Upper lobe of left lung (tissue), 6 donors: ENCODE measurements at places on chromosomes 7 and 10.

DNA sequence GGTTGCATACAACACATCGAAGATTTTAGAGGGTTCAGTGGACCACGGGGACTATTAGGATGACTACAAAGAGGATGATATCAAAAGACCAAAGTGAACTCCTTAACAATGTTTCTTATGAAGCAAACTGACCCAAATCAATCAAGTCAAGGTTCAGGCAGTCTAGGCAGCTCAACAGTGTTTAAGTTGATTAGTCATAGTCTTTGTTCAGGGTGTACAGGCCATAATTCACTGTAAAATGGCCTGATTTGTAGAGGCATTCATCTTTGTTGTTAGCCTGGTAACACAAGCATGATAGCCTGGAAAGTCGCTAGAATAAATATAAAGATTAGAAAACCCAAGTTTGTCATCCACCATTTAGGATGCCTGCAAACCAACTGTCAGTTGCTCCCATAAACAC lies 32.6 kb downstream of the ANTXRL start:
- H3K27ac ChIP-seq, result no peak overlapping the region
- H3K4me1 ChIP-seq, result no peaks in the 10 kb centered on the region
- no peak overlapping the region for H3K4me3 ChIP-seq

DNA sequence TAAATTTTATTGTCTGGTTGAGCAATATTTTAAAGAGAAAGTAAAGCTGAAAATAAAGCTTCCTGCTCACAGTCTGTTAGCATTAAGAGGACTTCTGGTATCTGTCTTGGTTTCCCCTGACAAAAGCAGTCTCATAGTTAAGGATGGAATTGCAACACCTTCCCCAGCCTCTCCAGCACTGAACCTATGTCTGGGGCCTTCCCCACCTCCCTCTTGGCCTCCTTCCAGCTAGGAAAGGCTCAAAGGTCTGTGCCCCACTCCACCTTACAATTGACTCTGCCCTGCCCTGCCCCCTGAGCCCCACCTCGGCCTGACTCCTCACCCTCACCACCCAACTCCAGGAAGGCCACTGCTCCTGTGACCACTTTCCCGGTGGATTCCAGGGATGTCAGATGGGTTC lies 33.2 kb downstream of the COL17A1 start:
- H3K27ac ChIP-seq, result no peak overlapping the region
- peaks cover 7% of the 10 kb centered on the region for H3K4me1 ChIP-seq
- H3K27me3 ChIP-seq, result no peaks in the 10 kb centered on the region
- no peak overlapping the region for H3K4me3 ChIP-seq
- H3K36me3 ChIP-seq, result no peaks in the 10 kb centered on the region

DNA sequence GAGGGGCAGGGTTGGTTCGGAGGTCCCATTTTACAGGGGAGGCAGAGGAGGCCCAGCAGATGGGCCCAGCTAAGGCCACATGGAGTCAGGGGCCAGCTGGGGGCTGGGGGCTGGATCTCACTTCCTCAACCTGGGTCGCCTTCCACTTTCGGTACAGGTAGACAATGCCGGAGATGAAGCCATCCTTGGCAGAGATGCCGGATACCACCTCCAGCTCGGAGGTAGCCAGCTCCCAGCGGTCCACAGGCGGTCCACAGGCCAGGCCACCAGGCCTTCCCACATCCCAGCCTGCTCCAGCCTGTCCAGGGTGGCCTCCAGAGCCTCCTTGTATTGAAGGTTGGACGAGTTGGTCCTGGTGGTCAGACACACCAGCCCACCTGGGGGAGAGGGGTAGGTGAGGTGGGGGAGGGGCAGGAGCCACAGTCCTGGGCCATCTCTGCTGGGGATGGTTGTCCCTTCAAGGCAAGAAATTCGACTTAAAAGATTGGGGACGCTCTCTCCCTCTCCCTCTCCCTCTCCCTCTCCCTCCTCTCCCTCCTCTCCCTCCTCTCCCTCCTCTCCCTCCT lies 3.9 kb downstream of the CLDN4 start:
- no peak overlapping the region for H3K4me3 ChIP-seq
- no peaks in the 10 kb centered on the region for H3K36me3 ChIP-seq
- H3K27ac ChIP-seq, result no peak overlapping the region
- H3K27me3 ChIP-seq, result no peaks in the 10 kb centered on the region

- no peaks in the 10 kb centered on the region for H3K4me1 ChIP-seq
- no peak for DNase-seq
- no peak overlapping the region for H3K27ac ChIP-seq
- H3K4me3 ChIP-seq, result no peak overlapping the region
- H3K36me3 ChIP-seq, result no peaks in the 10 kb centered on the region
- no peaks in the 10 kb centered on the region for H3K27me3 ChIP-seq
Measured at GRCh38 chr7:157525491-157525915, 188.7 kb downstream of the DNAJB6 start.

- H3K4me1 ChIP-seq, result no peaks in the 10 kb centered on the region
- H3K27ac ChIP-seq, result no peak overlapping the region
- H3K27me3 ChIP-seq, result no peaks in the 10 kb centered on the region
- no peak for DNase-seq
- no peaks in the 10 kb centered on the region for H3K36me3 ChIP-seq
- H3K4me3 ChIP-seq, result no peak overlapping the region
Measured at GRCh38 chr10:109126541-109126940, 796.8 kb downstream of the XPNPEP1 start.

DNA sequence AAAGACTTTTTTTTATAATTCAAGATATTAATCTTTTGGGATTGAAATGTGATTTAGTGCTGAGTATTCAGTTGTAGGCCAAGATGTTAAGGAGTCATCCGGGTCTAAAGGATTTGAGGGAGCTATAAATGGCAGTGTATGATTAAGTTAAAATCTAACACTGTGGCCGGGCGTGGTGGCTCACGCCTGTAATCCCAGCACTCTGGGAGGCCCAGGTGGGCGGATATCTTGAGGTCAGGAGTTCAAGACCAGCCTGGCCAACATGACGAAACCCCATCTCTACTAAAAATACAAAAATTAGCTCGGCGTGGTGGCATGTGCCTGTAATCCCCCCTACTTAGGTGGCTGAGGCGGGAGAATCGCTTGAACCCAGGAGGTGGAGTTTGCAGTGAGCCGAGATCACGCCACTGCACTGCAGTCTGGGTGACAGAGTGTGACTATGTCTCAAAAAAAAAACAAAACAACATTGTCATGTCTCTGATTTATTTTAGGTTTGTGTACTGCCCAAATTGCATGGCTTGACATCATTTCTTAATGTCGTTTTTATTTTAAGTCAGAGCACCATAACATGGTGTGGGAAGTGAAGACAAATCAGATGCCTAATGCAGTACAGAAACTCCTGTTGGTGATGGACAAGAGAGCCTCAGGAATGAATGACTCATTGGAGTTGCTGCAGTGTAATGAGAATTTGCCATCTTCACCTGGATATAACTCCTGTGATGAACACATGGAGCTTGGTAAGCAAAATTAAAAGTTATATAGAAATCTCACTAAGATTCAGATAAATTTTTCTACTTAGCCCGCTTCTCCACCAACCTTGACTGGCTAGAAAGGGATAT lies 10.7 kb downstream of the HBP1 start:
- peaks cover 43% of the 10 kb centered on the region for H3K36me3 ChIP-seq
- H3K4me3 ChIP-seq, result no peak overlapping the region
- H3K27me3 ChIP-seq, result no peaks in the 10 kb centered on the region
- peaks cover 44% of the 10 kb centered on the region for H3K4me1 ChIP-seq
- no peak for DNase-seq

DNA sequence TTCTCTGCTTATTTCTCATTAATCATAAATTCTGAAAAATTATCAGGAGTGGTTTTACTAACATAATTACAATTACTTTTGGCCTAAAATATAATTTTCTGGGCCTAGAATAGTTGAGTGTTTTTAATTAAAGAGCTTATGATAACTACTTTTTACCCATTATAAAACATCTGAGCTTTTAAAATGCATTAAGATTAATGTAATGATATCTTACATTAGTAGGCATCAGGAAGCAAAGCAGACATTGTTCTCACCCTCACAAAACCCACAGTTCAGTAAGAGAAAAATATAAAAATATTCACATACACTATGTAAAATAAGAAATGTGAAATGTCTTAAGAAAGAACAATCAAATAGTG lies 443.7 kb upstream of the SEMA3A start:
- peaks cover 3% of the 10 kb centered on the region for H3K4me1 ChIP-seq
- H3K27ac ChIP-seq, result no peak overlapping the region
- DNase-seq, result no peak
- no peaks in the 10 kb centered on the region for H3K36me3 ChIP-seq
- H3K27me3 ChIP-seq, result no peaks in the 10 kb centered on the region
- H3K4me3 ChIP-seq, result no peak overlapping the region

DNA sequence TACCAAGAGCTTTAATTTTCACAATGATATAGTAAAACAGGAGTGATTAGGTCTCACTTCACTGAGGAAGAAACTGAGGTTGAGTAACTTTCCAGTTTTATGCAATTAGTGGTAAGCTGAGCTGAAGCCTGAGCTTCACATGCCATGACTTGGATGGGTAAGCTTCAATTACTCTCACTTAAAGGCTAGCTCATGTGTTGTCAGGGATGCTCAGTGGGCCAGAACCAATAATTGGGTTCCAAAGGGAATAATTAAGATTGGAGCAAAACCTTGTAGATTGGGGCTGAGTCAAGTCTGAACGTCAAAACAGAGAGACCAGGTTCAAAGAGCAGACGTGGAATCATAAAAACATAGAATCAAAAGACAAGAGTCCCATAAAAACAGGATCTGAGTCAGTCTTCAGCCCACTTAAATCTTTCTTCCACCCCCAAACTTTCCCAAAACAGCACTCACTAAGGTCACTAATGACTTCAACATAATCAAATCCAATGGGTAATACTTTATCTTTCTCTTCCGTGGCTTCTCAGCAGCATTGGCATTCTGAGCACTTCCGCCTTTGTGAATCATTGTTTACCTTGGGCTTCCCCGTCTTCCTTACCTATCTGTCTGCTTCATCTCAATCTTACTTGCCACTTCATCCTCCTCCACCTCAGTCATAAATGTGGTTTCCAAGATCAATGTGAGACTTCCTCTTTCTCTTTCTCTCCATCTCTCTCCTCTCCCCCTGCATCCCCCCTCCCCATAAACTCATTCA lies 23.0 kb upstream of the EGFR start:
- no peak overlapping the region for H3K4me3 ChIP-seq
- DNase-seq, result no peak
- H3K4me1 ChIP-seq, result no peaks in the 10 kb centered on the region
- no peaks in the 10 kb centered on the region for H3K36me3 ChIP-seq

DNA sequence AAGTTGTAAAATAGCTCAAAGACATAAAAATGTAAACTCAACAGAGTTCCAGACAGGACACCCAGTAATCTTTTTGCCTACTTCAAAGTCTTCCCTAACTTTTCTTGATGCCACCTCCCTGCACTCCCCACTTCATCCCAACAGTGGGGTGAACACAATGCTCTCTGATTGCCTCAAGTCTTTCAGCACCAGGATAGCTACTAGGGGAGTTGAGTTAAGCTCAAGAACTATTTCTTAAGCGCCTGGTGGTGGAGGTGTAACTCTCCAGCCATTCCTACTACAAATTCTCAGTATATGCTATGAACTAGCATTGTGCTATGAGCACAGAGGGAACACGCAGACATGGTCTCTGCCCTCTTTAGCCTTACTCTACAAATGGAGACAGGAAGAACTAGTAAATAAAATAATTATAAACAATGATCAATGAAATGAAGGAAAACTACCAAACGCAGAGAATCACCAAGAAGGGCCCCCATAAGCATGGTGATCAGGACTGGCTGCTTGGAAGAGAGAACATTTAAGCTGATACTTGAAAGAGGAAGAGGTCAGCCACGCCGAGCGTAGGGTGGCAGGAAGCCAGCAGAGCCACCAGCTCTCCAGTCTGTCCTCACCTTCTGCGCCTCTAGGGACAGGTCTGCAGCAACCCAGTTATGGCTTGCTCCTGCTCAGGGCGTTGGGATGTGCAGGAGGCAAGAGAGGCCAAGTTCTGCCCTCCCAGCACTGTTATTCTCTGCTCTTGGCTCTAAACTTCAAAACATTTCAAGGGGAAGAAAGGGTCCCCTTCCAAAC lies 16.7 kb upstream of the FRA10AC1 start:
- no peak overlapping the region for H3K4me3 ChIP-seq
- H3K27me3 ChIP-seq, result no peaks in the 10 kb centered on the region
- H3K27ac ChIP-seq, result no peak overlapping the region
- no peaks in the 10 kb centered on the region for H3K4me1 ChIP-seq

DNA sequence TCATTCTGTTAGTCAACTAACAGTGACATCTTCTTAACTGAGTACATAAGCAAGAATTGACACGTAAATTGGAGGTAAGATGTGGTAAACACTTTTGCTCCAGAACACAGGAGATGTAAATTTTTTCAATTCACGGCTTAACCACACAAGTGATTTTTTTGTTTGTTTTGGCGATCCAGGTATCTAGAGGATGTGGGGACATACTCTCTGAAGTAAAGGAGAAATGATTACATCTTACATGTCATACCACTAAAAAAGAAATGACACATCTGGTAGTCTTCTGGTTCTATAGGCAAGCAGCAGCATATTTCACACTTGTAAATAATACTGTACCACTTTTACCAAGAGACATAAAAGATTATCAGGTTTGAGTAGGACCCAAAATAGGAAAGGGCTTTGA lies 200.3 kb upstream of the ZWINT start:
- H3K27ac ChIP-seq, result no peak overlapping the region
- H3K27me3 ChIP-seq, result no peaks in the 10 kb centered on the region
- no peaks in the 10 kb centered on the region for H3K36me3 ChIP-seq
- no peak for DNase-seq
- no peaks in the 10 kb centered on the region for H3K4me1 ChIP-seq
- H3K4me3 ChIP-seq, result no peak overlapping the region

DNA sequence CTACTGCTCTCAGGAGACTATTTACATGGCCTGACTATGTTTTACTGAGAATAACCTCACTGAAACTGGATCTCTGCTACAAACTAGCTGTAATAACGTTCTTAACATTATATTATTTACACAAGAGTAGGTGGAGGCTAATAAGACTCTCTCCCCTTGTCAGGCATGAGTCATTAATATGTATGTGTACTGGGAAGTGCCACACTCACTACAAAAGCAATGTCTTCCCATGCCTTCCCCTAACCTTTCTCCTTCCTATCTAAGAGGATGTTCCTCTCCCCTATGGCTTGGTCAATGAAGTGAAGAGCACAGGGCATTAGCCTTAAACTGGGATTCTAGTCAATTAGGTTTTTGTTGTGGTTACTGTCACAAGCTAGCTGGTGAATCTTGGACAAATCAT lies 147.9 kb downstream of the DGKB start:
- H3K27ac ChIP-seq, result no peak overlapping the region
- no peaks in the 10 kb centered on the region for H3K4me1 ChIP-seq
- no peaks in the 10 kb centered on the region for H3K27me3 ChIP-seq
- DNase-seq, result no peak
- H3K4me3 ChIP-seq, result no peak overlapping the region
- H3K36me3 ChIP-seq, result no peaks in the 10 kb centered on the region
